ENCODE measurements at places on chromosomes 5 and 9. TPM values are rescaled to one million over a fixed set of nuclear protein-coding genes. Genes with fewer than 3 reads are reported as not detected.

Gene SETX
- total RNA-seq: 37.5 TPM

DNA sequence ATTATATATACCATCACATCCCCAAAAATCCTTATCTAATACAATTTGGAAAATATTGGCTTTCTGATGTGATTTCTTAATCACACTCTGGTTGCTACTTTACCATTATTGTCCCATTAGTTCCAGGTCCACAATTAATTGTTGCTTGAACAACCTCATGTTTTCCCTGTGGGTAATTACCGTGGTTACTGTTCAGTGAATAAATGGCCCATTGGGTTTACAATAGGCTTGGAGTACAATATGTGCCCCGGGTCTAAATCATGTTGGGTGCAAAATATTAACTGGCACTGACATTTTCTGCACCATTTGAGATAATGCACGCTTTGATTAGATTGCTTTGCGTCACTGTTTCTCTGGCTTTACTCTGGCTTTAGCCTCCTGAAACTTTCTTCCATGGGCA, 163.7 kb downstream of the GABBR2 start:
- DNase-seq: no peak
- no peak overlapping the region for H3K4me3 ChIP-seq
- peaks cover 15% of the 10 kb centered on the region for H3K27me3 ChIP-seq

- H3K4me3 ChIP-seq: no peak overlapping the region
- H3K27ac ChIP-seq: no peak overlapping the region
- H3K4me1 ChIP-seq: no peaks in the 10 kb centered on the region
Observed at GRCh38 chr9:91811024-91811909, 138.8 kb downstream of the ROR2 start.

GRCh38 chr5:170603578-170604565, 100.1 kb downstream of the KCNIP1 start:
- no peak overlapping the region for H3K27ac ChIP-seq
- peaks cover under 1% of the 10 kb centered on the region for H3K4me1 ChIP-seq
- peak; percentile 81 for DNase-seq
- H3K4me3 ChIP-seq: no peak overlapping the region
- H3K36me3 ChIP-seq: no peaks in the 10 kb centered on the region
- H3K27me3 ChIP-seq: peaks cover 33% of the 10 kb centered on the region

- H3K4me3 ChIP-seq: no peak overlapping the region
- no peak for DNase-seq
- peaks cover 75% of the 10 kb centered on the region for H3K4me1 ChIP-seq
- H3K27ac ChIP-seq: no peak overlapping the region
Observed at GRCh38 chr5:180521101-180521500, 26.9 kb downstream of the CNOT6 start.

DNA sequence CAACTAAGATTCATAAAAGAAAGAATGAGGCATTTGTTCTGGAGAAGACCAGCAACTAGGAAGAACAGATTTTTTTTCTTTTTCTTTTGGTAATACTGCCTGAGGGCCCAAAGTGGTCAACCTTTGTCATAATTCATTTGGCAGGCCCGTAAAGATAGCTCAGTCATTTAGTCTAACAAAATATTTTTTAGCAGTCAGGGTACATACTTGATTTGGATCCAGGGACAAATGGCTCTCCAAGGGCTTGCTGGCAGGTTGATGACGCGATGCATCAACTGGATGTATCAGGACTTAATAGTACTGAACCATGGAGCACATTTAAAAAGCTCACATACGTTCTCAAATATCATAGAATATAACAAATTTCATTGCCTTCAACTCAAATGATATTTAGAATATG, 203.4 kb upstream of the ZNF608 start:
- H3K4me3 ChIP-seq: no peak overlapping the region
- no peak for DNase-seq
- no peaks in the 10 kb centered on the region for H3K4me1 ChIP-seq
- H3K27ac ChIP-seq: no peak overlapping the region

Gene ADGRD2
- not detected for total RNA-seq

Gene FER
- total RNA-seq: 9.3 TPM

DNA sequence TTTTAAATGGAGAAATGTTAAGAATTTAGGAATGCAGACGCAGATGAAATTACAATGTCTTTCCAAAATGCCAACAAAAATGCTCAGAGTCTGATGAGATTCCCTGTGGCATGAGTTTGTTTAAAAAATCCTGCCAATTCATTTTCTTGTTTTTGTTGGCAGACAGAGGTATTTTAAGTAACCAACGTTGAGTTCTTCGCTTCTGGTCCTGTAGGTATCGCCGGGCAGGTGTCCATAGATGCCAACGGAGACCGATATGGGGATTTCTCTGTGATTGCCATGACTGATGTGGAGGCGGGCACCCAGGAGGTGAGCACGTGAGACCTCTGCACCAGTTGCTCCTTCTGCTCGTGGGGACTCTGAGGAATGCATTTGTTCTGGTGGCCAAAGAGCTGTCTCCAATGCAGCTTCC, 69.4 kb downstream of the NPR3 start:
- H3K4me3 ChIP-seq: no peak overlapping the region
- H3K27me3 ChIP-seq: no peaks in the 10 kb centered on the region
- H3K36me3 ChIP-seq: no peaks in the 10 kb centered on the region
- no peaks in the 10 kb centered on the region for H3K4me1 ChIP-seq
- H3K27ac ChIP-seq: no peak overlapping the region

GRCh38 chr9:84450029-84450428, 109.5 kb upstream of the SLC28A3 start:
- no peaks in the 10 kb centered on the region for H3K27me3 ChIP-seq
- no peak overlapping the region for H3K27ac ChIP-seq
- H3K4me3 ChIP-seq: no peak overlapping the region
- no peaks in the 10 kb centered on the region for H3K36me3 ChIP-seq
- no peak for DNase-seq
- H3K4me1 ChIP-seq: no peaks in the 10 kb centered on the region

DNA sequence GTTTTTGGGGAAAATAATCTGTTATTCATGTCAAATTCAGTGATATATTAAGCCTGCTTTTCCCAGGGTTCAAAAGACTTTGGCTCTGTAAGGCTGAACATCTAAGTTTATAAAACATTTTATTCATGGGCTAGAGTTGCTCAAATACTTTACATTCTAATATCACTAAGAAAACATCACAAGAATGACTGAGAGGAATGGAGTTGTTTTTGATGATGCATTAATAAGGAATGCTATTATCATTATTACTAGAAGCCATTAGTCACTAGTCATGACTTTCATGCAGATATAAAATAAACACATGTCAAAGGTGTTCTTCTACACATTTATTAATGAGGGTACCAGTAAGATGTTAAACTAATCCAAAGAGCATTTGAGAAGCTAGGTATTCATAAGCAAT, 185.5 kb upstream of the KCNN2 start:
- no peak overlapping the region for H3K27ac ChIP-seq
- H3K27me3 ChIP-seq: no peaks in the 10 kb centered on the region
- H3K36me3 ChIP-seq: no peaks in the 10 kb centered on the region
- no peaks in the 10 kb centered on the region for H3K4me1 ChIP-seq
- H3K4me3 ChIP-seq: no peak overlapping the region
- no peak for DNase-seq

Gene KCNV2
- not detected for total RNA-seq

Gene GLDC
- total RNA-seq: 0.95 TPM

DNA sequence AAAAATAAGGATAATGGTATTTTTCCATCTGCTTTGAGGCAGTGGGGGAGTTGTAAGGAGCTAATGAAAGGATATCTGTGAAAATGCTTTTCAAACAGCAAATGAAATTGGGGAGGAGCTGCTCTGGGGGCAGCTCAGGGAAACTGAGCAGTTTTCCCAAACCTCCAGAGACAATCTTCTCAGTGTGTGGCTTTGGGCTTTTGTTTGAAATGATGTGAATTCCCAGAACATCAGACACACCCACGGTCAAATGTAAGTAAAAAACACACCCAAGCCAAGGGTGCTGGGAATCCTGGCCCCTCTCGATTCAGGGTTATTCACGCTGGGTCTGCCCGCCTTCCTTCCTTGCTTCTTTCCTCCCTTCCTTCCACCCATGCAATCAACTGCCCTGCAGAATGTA, 512.6 kb downstream of the BNC2 start:
- no peaks in the 10 kb centered on the region for H3K4me1 ChIP-seq
- no peak overlapping the region for H3K27ac ChIP-seq
- H3K4me3 ChIP-seq: no peak overlapping the region
- H3K27me3 ChIP-seq: no peaks in the 10 kb centered on the region
- DNase-seq: no peak
- no peaks in the 10 kb centered on the region for H3K36me3 ChIP-seq

GRCh38 chr5:133849116-133849515, 119.3 kb downstream of the C5orf15 start:
- H3K27me3 ChIP-seq: peaks cover 9% of the 10 kb centered on the region
- H3K4me1 ChIP-seq: peaks cover 5% of the 10 kb centered on the region
- no peak overlapping the region for H3K4me3 ChIP-seq
- no peaks in the 10 kb centered on the region for H3K36me3 ChIP-seq
- no peak overlapping the region for H3K27ac ChIP-seq

Gene SSNA1
- total RNA-seq: 53.6 TPM

GRCh38 chr5:74083096-74083791, 457.2 kb downstream of the ARHGEF28 start:
- no peak overlapping the region for H3K27ac ChIP-seq
- H3K36me3 ChIP-seq: no peaks in the 10 kb centered on the region
- no peak overlapping the region for H3K4me3 ChIP-seq
- no peak for DNase-seq
- peaks cover 1% of the 10 kb centered on the region for H3K27me3 ChIP-seq
